ENCODE measurements at places on chromosomes 1 and 21.

DNA sequence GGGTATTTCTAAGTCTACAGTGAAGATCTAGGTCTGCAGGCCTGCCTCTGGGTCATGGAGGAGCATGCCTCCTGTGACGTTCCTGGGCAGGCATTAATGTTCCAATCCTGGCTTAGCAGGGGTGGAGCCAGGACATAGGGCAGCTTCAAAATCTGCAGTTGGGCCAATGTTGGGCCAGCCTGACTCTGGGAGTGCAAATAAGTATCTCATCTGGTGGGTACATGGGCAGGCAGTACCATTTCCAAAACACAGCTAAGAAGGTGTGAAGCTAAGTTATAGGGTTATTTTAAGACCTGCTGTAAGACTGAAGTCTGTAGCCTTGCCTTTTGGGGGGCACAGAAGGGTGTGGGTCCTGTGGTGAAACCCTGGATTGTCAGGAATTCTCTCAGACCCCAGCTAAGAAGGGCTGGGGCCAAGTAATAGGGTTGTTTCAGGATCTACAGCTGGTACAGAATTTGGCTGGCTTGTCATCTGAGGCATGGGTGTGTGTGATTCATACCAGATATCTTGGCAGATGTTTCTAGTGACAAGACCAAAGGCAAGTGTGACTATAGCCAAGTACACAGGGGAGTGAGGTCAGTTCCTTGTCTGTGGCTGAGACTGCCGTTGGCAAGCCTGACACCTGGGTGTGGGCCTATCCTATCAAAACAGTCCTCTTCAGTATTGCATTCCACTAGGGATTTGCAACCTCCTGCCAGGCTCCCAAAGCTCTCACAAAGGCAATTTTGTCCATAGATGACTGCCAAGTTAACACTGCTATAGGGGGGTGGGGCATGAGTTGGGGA is 468.7 kb upstream of the B3GALT2 start:
- peak; percentile 60 for DNase-seq

- DNase-seq: no peak
Measured at GRCh38 chr1:167168424-167168823, 52.3 kb upstream of the POU2F1 start.

- DNase-seq: no peak
Measured at GRCh38 chr21:45549626-45550463, 7.6 kb upstream of the SLC19A1 start.

GRCh38 chr1:6180707-6181311 is 688 bp upstream of the CHD5 start:
- no peak for DNase-seq

DNA sequence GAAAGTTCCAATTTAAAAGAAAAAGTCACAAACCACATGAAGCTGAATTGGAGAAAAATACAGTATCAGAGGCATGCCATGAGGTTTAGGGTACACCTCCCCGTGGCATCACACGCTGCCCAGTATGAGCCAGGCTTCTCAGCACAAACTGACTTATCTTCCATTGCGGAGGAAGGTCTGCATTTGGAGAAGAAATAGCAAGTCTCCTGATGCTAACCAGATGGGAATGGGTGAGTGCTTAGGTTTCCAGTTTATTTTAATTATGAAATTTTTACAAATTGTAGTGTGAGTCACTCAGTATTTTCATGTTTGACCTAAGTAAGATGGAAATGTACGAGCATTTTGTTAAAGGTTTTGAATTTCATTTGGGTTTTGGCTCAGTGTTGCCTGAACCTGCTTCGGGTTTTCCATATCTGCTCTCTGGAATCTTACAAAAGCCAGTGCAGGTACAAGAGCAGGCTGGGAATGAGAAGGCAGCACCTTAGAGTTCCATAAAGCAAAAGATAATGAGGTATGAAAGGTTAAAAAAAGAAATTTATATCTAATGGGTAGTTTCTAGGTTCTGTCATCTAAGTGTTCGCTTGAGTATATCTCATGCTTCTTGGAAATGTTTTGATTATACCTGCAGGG is 213.9 kb downstream of the PATJ start:
- no peak for DNase-seq

- no peak for DNase-seq
Measured at GRCh38 chr1:145716641-145717345, 2.5 kb upstream of the CD160 start.

All from astrocyte (in vitro differentiated cells and primary cell).